ENCODE measurements at places on chromosomes 13 and 19.

GRCh38 chr19:45767881-45768654, 984 bp downstream of the SIX5 start:
- no peak for DNase-seq

DNA sequence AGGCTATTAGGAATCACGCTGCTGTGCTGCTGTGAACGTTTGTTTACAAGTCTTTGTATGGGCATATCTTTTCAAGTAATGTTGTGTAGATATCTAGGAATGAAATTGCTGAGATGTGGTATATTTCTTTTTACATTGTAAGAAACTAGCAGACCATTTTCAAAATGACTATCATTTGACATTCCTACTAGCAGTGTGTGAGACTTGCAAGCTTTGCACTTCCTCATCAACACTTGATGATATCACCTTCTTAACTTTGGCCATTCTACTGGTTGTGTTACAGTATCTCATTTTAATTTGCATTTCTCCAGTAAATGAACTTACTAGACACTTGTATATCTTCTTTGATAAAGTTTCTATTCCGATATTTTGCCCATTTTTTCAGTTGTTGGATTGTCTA, 12.1 kb downstream of the METTL21C start:
- no peak for DNase-seq

GRCh38 chr19:37691881-37692504, 27.6 kb downstream of the ZNF607 start:
- peak; percentile 67 for DNase-seq

DNA sequence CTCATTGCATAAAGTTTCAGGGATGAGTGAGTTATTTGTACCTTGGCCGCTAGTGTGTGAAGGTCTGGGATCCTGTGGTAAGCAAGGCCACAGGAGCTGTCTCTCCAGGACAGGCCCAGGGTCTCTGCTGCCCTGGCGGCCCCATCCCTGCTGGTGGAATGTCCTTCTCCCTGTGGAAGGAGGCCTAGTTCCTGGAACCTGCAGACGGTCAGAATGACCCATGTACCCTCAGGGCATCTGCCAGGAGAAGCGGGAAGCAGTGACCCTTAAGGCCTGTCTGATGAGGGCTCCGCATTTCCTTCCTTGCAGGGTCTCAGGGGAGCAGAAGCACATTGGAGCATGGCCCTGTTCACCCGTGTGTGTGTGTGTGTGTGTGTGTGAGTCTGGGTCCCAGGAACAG, 32.1 kb upstream of the SOX1 start:
- no peak for DNase-seq

DNA sequence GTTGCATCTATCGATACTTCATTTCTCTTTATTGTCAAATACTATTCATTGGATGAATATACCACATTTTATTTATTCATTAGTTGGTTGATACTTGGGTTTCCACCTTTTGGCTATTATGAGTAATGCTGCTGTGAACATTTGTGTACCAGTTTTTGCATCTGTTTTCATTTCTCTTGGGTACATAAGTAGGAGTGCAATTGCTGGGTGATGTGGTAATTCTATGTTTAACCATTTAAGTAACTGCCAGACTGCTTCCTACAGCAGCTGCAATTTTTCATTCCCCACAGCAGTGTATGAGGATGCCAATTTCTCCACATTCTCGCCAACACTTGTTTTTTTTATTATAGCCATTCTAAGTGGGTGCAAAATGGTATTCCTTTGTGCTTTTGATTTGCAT, 2.6 kb downstream of the KCNJ14 start:
- no peak for DNase-seq

GRCh38 chr13:95060014-95060519, 241.2 kb downstream of the ABCC4 start:
- DNase-seq = no peak

DNA sequence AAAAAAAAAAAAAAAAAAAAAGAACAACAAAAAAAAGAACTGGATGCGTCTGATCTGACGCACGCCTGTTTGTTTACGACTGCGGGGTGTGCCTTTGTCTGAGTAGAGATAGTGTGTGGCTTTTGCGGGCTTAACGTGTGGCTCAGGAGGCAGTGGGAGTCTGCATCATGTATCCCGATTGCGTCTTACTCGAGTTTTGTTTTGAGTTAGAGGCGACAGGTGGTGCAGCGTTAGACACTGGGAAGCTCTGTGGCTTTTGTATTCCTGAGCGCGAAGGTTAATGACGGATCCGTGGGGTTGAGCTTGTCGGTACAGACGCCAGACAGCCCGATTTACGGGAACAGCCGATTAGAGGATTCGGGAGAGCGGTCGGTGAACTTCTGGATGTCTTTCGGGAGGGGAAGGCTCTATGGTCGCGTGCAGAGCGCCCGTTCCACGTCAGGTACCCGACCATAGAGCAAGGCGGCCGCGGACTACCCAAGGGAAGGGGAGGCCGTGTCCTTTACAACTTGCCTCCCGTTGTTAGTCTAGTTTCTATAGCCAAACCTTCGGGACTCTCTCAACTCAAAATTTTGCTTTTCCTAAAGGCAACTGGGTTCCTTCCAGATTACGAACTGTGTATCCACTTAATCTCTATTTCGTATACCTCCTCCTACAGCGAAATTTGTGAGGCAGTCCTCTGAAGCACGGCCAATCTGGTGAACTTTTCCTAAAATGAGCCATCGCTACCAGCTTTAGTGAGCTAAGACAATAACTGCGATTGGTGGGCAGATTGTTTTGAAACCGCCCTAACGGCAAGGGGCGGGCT, 926 bp upstream of the HNRNPUL1 start:
- DNase-seq = peak; percentile 86

DNA sequence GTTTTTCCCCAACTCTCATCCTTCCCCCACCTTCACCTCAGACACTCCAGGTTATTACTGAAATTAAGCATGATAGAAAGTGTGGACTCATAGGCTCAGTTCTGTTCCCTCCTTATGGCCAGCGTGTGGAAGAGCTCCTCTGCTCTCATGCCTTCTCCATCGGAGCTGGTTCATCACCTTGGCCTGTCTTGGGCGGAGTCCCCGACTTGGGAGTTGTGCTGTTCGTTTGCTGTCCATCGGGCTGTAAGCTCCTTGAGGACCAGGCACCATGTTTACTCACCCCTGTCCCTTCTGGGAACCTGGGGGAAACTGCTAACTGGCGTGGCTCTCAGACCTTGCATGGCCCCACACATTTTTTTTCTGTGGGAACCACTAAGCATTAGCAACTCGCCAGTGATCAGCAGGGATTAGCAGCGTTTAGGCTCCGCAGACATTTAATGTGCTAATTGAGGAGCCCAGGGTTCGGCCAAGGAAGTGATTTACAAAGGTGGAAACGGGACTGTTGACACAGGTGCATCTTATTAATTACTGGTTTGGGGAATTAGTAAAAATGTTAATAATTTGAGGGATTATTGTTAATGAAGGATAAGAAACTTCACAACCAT, 123.8 kb downstream of the TM9SF2 start:
- DNase-seq = no peak

- no peak for DNase-seq
Observed at GRCh38 chr13:28575200-28575599, 80.3 kb upstream of the FLT1 start.

DNA sequence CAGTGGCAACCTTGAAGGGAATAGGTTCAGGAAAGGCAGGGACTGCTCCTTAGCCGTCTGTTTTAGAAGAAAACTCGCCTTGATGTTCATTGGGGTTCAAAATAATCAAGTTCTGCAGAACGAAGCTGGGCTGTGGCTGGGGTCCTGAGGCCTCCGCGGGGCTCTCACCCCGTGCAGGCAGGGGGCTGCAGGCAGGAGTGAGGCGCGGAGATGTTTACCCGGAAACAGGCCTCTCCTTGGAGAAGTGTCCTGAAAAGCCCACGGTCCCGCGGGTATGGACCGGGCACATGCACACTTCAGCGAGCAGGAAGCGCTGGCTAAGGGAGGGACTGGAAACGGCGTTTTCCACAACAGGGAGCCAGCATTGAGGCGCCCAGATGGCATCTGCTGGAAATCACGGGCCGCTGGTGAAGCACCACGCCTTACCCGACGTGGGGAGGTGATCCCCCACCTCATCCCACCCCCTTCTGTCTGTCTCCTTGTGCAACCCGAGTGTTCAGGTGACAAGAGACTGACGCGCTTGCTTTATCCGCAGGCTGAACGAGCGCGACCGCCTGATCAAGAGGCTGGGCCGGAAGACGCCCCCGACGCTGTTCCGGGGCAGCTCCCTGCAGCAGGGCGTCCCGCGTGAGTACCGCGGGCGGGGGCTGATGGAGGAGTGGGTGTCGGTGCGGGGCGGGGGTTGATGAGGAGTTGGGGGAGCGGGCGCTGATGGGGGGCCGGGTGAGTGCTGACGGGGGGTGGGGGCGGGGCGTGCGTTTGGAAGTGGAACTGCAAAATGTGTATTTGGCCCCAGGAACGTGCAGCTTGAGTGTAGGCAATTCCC, 39.6 kb downstream of the SHISA2 start:
- no peak for DNase-seq

- DNase-seq = no peak
Observed at GRCh38 chr19:15212711-15213110, 11.9 kb upstream of the NOTCH3 start.

DNA sequence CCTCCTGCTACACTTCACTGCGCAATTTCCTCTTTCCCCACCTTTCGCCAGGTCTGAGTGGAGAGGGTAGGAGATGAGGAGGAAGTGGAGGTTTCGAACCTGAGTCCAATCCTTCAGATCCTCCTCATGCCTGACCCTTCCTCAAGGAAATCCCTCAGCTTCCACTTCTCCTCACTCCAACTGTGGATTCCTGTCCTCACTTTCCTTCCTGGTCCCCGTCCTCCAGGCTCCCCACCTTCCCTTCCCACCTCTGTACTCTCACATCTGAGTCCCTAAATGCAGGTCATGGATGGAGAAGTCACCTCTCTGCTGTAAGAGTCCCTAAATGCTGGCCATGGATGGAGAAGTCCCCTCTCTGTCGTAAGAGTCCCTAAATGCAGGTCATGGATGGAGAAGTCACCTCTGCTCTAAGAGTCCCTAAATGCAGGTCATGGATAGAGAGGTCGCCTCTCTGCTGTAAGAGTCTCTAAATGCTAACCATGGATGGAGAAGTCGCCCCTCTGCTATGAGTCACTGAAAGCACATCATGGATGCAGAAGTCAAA, 3.1 kb downstream of the TMEM86B start:
- no peak for DNase-seq

- DNase-seq = no peak
Observed at GRCh38 chr13:28606466-28606865, 52.5 kb upstream of the POMP start.

GRCh38 chr13:100837631-100838030, 163.0 kb upstream of the TMTC4 start:
- no peak for DNase-seq

- DNase-seq = no peak
Observed at GRCh38 chr13:67353941-67354340, 123.8 kb upstream of the PCDH9 start.

GRCh38 chr19:55447421-55448174, 4.5 kb upstream of the SHISA7 start:
- DNase-seq = no peak

- no peak for DNase-seq
Observed at GRCh38 chr19:2536461-2536860, 60.5 kb downstream of the GADD45B start.

DNA sequence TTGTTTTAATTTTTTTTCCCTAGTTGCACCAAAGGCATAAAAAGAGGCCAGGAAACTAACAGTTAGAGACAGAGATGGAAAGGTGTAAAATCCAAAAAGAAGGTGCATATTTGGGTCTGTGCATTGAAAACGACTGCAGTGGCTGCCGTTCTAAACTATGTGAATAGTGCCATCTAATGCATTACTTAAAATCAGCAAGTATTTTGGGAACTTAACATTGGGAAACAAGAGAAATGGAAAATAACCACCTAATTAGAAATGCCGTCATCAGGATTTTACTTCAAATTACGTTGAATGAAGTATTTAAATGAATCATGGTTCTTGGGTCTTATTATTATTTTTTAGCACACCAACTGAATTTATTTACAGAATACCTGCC, 189.5 kb upstream of the MIR17HG start:
- no peak for DNase-seq

GRCh38 chr13:106381091-106381490, 154.4 kb downstream of the EFNB2 start:
- DNase-seq = no peak

DNA sequence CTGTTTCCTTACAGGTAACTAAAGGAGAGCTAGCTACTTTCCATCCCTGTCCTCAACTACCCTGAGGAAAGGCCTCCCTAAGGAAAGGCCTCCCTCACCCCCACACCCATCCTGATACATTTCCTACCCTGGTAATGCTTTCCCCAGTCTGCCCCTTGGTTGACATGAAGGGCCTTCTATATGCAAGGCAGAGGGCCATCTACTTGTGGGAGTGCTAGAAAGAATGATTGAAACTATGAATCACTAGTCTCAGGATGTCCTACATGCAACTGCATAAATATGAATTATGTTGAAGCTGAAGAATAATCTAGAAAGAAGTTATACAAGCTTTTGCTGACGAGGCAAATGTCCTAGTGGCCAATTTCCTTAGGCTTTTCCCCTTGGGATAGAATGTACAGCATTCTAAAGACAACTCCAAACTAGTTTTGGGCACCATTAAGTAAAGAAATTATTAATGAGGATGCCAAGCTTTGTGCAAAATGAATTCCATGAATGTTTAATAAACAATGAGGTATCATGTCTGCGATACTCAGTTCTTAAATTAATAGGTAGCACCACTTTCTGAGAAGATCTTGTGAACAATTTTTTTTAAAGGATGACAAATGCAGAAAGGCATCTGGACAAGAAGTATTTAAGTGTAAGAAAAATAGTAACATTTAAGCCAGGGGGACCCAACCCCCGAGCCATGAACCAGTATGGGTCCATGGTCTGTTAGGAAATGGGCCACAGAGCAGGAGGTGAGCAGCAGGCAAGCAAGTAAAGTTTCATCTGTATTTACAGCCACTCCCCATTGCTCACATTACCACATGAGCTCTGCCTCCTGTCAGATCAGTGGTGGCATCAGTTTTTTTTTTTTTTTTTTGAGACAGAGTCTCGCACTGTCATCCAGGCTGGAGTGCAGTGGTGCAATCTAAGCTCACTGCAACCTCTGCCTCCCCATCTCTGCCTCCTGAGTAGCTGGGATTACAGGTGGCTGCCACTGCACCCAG, 223.0 kb downstream of the LHFPL6 start:
- no peak for DNase-seq

GRCh38 chr13:48144413-48145035, 49.6 kb upstream of the MED4 start:
- no peak for DNase-seq

DNA sequence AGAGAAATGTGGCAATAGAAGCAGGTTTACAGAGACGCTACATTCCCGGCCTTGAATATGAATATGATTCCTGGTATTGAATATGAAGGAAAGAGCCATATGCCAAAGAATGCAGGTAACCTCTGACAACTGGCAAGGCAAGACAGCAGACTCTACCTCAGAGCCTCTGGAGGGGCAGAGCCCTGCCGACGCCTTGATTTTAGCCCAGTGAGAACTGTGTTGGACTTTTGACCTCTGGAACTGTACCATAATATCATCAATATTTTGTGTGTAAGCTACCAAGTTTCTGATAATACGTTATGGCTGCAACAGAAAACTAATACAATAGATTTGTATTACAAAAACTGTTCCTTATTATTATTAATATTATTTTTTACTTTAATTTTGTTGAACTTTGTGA, 219.7 kb downstream of the FGF14 start:
- no peak for DNase-seq

Data from NCI-H2029 (cell line).